ENCODE measurements at places on chromosomes 13 and 19.

DNA sequence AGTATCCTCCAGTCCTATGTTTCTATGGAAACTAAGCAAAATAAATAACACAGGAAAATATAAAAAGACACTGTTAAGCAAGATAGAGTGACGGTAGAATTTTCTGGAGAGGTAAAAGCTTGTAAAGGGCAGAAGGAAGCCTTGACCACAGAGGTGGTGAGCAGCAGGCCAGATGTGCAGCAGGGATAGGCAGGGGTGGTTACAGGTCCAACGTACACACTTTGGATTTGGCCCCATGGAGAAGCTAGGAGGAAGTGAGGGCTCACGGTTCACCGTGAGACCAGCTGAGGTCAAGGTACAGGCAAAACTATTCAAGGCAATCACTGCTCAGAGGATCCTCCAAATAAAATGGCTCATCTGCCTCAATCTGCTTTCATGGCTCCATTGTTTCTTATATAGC, 242.8 kb downstream of the B3GLCT start:
- DNase-seq = no peak

GRCh38 chr19:39237200-39238184, 7.3 kb downstream of the IFNL3 start:
- peak; percentile 16 for DNase-seq

- DNase-seq = peak; percentile 39
Observed at GRCh38 chr13:70043685-70044084, 63.9 kb upstream of the ATXN8OS start.

DNA sequence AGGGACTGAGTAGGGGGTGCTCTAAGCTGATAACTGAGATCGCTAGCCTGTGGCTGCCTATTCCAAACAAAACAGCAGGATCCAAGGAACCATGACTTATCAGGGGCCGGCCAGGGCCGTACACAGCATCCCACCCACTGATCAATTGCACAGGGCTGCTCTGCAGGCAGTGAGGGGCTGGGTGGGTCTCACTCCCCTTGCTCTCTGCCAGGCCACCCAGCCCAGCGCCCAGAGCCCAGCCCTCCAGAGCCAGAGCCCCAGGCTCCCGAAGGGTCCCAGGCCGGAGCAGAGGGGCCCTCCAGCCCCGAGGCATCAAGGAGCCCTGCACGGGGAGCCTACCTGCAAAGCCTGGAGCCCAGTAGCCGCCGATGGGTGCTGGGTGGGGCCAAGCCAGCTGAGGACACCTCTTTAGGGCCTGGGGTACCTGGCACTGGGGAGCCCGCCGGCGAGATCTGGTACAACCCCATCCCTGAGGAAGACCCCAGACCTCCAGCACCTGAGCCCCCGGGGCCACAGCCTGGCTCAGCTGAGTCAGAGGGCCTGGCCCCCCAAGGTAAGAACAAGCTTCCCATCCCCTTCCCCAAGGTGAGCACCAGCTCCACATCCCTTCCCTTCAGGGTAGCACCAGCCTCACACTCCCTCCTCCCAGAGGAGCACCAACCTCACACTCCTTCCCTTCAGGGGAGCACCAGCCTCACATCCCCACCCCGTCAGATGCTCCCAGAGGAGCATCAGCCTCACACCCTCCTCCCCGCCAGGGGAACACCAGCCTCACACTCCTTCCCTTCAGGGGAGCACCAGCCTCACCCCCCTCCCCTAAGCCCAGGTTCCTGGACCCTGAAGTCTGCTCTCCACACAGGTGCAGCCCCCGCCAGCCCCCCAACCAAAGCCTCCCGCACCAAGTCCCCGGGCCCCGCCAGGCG, 1.9 kb downstream of the SYDE1 start:
- DNase-seq = no peak

GRCh38 chr13:34011552-34012085, 193.7 kb downstream of the RFC3 start:
- no peak for DNase-seq

DNA sequence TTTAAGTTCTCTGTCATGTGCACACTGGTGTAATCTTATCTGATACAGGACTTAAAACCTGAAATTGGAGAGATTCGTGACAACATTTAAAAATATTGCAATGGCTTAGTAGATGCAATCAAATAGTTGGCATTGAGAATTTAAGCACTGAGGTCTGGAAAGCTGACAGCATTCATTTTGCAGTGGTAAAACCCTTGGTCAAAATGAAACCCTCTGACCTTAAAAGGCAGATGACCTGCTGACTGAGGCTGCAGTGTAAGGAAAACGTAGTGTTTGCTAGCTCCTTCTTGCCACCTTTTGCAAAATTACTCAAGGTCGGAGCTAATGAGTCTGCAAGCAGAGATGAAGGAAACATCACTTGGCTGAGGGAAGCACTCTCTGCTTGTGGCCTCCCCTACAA, 150.6 kb downstream of the KCTD12 start:
- DNase-seq = no peak

- DNase-seq = peak; percentile 27
Observed at GRCh38 chr13:75316427-75316826, 165.5 kb downstream of the TBC1D4 start.

DNA sequence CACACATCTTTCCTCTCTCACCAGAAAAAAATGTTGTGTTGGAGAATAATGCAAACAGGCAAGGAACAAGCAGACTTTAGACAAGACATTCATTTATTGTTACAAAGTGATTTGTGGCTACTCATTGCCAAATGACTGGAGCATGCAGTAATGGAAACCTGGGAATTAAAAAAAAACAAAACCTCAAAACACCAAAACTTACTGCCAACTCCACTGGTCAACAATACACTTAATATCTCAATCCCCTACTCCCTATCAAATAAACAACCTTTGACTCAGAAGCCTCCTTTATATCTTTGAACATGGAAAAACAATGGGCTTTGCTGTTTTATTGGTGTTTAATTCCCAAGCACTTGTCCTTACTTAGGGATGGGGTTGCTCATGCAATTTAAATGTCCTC, 112.8 kb downstream of the POSTN start:
- DNase-seq = no peak

DNA sequence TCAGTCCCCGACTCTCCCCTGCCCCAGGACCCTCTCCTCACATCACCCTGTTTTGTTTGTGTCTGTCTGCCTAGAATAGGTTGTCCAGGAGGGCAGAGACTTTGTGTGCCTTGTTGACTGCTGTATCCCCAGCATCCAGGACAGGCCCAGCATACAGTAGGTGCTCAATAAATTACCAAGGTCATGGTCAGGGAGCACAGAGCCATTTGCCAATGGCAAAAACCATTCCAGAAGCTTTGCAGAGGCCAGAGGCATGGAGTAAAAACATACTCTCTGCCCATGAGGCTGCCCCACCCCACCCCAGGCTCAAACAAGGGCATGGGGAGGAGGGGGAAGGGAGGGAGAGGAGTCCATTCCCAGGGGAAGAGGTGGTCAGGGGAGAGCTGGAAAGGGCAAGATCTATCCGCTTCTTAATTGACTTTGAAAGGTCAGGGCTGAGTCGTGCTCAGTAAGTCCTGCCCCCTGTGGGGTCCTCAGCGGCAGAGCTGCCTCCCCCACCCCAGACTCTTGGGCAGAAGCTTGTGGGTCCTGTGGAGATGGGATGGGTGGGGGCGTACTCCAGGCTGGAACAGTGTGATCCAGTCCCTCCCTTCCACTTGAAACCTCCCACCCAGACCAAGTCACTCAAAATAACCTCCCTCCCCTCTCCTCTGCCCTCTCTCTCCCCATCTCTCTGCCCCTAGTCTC, 4.4 kb downstream of the GPR4 start:
- DNase-seq = no peak

GRCh38 chr13:65268009-65268408, 1962.1 kb downstream of the PCDH9 start:
- no peak for DNase-seq

GRCh38 chr19:1908364-1908678, 3.1 kb downstream of the ADAT3 start:
- DNase-seq = no peak

DNA sequence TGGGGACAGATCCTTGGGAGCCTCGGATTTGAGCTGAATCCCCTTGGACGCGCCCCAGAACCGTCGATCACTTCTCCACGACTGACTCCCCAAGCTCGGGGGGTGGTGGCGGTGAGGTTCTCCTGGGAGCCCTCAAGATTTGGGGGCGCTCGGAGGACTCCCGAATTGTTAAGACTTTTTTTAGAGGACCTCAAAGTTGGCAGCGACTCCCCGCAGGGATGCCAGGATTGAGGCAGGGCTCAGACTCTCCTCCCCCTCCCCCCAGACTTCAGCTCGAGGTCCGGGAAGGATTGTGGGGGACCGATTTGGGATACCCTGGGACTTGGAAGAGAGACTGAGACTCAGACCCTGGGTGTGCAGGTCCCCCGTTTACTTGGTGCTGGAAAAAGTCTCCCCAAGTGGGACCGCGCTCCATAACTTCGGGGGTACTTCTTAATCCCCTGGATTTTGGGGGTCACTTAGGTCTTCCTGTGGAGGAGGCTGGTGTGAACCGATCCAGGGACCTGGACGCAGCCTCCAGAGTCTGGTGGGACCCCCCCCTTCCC, 665 bp downstream of the VASP start:
- DNase-seq = peak; percentile 35

DNA sequence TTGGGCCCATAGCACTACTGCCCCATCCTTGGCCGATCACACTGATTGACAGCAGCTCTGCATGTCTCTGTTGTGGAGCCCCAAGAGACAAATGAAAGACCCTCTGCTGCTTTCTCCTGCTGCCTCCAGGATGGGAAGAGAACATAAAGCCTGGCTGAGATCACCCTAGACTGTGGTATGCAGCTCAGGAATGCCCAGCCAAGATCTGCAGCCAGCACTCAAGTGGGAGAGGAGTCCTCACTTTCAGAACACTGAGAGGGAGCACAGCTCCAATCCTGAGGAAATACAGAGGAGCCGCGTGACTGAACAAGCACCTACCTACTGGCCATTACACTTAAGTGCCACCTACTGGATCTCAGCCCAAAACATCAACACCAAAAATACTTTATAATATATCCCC, 203.0 kb downstream of the POSTN start:
- no peak for DNase-seq

GRCh38 chr19:3192228-3192635, 6.5 kb downstream of the NCLN start:
- no peak for DNase-seq

GRCh38 chr13:109476001-109476400, 310.4 kb downstream of the IRS2 start:
- no peak for DNase-seq

DNA sequence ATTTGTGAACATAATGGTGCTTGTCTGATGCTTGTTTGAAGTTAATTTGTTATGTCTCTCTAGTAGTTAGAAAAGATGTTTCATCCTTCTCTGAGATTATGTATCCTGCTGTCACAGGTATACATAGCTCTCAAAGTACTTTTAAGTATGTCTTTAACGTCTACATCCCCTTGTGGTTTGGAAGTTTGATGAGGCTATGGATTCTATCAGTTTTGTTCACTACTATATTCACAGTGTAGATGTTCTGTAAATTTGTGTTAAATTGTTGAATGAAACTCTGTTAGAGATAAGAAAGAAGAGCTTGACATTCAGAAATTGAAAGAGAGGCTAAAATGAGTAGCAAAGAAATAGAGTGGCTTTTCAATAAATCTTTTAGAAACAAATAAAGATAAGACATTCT, 304.6 kb upstream of the MIR17HG start:
- no peak for DNase-seq

DNA sequence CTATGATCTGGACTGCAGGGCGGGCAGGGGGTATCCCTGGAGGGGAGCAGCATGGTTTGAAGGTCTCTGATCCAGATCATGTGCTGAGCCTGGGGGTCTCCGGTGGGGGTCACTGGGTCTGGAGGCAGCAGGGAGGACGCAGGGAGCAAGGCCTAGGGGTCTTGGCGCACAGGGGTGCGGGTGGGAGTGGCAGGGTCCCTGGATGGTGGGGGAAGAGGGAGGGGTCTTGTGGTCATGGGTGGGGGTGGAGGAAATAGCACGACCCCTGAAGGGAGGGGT, 1.9 kb downstream of the BTBD2 start:
- DNase-seq = no peak

DNA sequence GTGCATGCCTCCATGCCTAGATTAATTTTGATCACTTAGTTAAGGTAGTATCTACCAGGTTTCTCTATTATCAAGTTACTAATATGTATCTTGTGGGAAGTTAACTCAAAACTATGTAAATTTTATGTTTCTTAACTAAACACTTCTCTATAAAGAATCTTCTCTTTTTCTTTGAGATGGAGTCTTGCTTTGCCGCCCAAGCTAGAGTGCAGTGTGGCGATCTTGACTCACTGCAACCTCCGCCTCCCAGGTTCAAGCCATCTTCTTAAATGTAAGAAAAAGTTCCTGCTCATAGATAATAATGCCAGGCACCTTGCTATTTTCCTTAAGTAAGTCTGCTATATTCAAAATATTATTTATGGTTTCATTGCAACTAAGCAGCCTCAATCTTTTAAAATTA, 58.4 kb downstream of the ELF1 start:
- no peak for DNase-seq

DNA sequence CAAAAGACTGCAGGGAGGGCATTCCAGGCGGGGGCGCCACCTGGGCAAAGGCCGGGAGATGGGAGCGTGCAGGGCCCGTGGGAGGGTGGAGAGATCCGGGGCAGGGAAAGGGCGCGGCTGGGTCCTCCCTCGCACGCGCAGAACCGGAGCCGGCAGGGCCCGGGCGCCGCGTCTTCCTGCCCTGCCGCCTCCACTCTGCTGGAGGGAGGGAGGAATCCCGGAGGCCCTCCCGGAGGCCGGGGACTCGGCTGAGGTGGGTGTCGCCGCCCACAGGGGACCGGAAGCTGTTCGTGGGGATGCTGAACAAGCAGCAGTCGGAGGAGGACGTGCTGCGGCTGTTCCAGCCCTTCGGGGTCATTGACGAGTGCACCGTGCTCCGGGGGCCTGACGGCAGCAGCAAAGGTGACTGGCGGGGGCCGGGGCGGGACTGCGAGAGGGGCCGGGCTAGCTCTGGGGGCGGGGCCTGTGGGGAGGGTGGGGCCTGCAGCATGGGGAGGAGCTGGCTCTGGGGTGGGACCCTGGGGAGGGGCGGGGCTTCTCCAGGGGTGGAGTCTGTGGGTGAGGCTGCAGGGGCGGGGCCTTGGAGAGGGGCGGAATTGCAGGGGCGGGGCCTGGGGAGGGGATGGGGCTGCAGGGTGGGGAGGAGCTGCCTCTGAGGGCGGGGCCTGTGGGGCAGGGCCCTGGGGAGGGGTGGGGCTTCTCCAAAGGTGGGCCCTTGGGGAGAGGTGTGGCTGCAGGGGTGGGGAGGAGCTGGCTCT, 51.3 kb downstream of the CELF5 start:
- peak; percentile 91 for DNase-seq

- peak; percentile 18 for DNase-seq
Observed at GRCh38 chr19:11624069-11624463, 26.8 kb downstream of the ZNF627 start.

DNA sequence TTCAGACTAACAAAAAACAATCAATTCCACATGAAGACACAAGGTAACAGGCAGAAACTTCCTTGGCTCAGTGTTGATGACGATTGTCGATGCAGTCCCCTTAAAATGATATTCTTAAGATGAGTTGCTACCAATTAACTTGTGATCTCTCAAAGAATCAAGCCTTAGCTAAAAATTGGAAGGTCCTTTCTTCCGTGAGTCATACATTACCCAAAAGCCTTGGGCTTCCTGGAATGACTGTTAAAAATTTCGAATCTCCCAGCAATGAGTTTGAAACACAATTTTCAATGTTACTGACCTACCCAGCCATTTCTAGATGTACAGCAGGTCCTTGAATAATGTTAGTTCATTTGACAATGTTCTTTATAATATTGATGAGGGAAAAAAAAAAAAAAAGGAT, 28.0 kb upstream of the RB1 start:
- peak; percentile 15 for DNase-seq
